Mucosa of gallbladder (tissue), 1 donor: ENCODE measurements at places on chromosomes 4 and X.

DNA sequence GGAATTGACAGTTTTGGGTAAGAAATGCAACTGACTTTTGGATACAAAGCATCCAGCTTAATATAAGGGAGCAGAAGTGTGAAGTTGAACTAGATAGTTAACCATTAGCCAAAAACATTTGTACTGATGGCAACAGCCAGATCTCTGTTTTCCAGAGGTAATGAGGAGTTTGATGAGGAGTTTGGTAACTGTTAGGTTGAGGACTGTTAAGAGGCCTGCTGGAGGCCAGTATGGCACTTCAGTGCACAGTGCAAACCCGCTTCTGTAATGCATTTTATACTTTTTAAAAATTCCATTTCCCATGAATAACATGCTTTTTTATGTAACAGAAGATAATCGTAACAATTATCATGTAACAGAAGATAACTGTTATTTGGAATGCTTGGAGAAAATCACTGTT lies 30.0 kb downstream of the CDKL5 start:
- DNase-seq = no peak

DNA sequence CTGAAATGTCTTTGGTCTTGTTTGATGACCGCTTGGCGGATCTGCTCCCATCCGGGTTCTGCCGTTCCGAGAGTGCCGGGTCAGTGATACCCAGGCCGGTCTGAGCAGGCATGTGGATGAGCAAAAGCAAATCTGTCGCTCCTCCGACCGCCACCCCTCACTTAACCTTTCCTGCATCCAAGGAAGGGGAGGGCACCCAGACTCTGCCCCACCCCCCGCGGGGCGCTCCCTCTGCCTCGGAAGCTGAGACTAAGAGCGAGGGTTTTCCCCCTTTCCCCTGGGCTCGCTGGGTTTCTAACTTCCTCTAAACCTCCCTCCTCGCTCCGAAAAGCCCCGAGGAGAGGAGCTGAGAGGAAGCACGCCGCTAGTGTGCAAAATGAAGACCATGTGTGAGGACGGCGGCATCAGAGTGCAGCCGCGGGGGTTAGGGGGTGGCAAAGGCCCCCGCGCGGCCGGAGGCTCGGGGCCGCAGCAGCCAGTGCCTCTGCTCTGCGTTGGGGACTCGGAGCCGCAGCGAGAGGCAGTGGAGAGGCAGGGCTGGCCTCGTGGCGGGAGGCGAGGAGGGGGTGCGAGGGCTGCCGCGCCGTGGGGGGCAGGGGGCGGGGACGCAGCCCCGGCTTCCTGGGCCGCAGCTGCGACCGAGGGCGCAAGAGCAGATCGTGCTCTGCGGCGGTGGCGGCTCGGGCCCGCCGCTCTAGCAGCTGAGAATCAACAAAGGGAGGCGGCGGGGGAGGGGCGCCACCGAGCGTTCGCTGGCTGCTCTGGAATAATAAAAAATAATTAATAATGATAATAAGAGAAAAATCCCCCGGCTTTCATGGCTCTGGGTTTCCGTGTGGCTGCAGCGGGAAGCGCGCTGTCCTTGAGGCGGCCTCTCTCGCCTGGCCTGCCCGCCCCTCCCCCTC lies 55.8 kb upstream of the BCOR start:
- DNase-seq = peak; percentile 55

GRCh38 chr4:29549342-29549741 lies 1170.8 kb upstream of the PCDH7 start:
- no peak for DNase-seq

DNA sequence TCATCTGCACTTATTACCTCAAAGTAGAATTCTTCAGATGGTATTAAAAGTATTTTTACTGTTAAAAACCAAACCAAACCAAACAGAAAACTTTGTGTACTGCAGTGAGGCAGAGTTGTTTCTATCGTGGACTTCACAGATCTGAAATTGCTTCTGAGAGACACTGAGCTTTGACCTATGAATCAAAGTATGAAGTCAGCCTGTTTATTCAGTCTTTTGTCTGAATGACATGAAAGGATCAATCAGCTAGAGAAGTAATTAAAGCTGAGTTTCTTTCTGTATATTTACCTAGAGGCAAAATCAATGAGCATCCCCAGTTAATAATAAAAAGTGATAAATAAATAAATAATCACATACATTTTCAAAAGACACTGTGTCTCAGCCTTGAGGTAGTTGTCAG lies 2121.0 kb downstream of the PCDH7 start:
- DNase-seq = no peak

DNA sequence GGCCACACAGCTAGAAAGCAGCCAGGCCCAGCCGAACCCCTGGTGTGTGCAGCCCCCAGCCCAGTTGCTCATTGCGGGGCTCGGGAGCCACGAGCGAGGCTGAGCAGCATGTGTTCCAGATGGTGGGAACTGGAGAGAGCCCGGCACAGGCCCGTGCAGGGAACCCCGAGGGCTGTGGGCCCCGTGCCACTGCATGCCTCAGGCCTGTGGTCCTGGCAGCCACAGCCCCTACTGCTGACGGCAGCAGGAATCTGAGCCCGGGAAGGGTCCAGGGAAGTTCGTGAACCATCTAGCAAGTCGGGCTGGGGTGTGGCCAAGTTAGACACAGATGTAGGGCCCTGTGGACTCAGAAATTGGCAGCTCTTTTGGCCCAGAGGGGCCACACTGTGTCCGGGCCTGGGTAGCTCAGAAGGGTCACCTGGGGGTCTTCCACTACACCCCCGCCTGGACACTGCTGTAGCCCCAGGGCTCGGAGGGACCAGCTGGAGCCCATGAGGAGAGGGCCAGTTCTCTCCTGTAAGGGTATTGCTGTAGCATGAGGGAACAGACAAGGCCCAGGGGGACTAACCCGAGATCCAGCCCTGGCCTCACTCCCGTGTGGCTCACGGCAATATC lies 12.1 kb downstream of the HTRA3 start:
- peak; percentile 76 for DNase-seq

- no peak for DNase-seq
These were observed 1.5 kb upstream of the RELL1 start for GRCh38 chr4:37687681-37688080.

GRCh38 chr4:144699565-144699964 lies 53.6 kb downstream of the HHIP start:
- no peak for DNase-seq

DNA sequence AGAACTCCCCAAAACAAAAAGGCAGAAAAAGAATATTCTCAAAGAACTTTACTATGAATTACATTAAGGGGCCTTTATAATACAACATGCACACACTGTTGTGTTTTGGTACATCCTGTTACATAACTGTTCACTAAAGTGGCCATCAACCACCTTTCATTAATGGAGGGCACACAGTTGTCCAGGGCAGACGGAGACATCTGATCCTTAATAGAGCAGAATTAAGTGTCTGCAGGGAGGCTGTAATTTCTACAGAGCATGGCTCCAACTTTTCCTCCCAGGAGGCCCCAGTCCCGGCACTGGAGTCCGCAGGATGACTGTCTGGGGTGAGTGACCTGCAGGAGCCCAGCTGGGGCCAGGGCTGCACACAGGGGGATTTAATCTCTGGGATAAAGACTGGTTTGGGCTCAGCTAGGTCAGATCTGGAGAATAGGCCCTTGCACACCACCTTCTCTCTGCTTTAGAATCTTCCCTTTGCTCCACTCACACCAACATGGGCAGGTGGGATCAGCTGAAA lies 233.4 kb downstream of the MAML3 start:
- DNase-seq = no peak

GRCh38 chrX:132657876-132658275 lies 169.0 kb upstream of the MBNL3 start:
- DNase-seq = no peak

GRCh38 chrX:111561851-111562250 lies 50.4 kb downstream of the SERTM2 start:
- DNase-seq = no peak

DNA sequence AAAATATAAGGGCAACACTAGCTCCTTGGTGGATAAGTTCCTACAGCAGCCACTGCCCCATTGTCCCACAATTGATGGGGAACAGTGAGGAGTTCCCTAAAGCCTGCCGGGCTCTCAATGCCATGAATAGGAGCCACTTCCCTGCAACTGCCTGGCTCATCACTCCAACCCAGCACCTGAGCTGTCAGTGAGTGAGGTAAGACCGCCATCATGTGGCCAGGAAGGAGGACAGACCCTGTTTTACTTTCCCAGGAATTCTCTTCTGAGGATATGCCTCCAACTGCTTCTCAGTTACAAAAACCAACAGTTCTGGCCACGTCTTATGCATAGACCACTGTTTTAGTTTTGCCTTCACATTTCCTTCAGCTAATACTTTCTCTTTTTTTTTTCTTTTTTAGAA lies 45.5 kb downstream of the SRPX start:
- DNase-seq = peak; percentile 15

DNA sequence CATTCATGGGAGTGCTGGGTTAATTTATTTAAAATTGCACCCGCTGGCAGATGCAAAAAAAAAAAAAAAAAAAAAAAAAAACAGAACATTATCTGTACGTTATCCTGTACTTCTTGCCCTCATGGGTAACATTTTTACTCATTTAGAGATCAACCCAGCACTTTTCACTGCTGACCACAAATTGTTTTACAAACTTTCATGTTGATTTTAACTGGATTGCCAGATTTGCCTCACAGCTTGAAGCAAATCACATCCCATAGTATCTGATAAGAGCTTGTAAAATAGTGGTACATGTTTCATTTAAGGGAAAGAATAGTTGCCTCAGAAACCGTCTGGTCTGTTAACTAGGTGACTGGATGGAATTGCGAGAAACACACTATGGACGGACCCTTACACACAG lies 640.8 kb downstream of the TRIML1 start:
- no peak for DNase-seq

DNA sequence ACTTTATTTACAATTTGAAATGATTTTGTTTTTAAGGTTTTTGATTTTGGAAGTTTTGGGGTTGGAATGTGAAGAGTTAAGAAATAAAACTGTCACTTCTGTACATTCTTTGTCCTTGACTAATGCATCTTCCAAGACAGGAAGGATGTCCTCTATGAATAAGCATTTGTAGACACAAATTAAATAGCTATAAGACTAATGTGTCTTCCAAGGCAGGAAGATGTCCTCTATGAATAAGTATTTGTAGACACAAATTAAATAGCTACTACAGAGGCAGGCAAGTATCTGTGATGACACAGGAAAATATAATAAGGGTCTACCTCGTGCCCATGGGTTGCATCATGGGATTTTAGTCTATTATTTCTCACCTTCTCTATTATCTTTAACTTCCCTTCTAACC lies 14.5 kb downstream of the PRSS48 start:
- no peak for DNase-seq

- no peak for DNase-seq
These were observed 76.8 kb downstream of the DTHD1 start for GRCh38 chr4:36358173-36358572.

DNA sequence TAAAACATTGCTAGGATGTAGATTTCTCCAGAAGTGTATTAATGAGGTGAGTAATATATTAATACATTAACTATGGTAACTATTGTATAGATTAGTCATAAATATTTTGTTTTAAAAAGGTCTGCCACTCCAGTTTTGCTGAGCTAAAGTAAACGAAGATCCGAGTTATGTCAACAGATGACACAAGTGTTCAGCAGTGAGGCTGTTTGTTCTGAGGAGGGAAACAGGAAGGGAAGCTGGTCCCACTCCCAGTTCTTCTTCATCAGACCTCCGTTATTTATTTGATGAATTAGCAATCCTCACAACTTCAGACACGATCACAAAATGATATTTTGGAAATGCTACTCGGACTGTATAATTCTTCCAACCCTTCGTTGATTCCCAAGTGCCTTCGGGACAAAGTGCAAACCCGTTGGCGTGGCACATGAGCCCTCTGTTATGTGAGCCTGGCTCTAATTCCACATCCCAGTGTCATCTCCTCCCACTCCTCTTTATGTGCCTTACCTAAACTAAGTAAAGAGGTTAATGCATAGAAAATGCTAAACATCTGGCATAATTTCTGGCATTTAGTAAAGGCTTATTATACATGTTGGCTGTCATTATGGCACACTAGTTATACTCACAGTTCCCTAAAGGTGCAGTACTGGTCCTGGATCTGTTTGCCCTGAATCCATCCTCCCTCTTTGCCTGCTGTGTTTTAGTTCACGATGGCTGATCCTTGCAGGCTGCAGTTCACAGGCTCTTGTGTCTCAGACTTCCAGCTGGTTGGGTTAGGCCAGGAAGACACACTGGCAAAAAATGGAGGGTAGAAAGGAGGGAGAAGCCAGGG lies 190.6 kb upstream of the LNX1 start:
- no peak for DNase-seq

DNA sequence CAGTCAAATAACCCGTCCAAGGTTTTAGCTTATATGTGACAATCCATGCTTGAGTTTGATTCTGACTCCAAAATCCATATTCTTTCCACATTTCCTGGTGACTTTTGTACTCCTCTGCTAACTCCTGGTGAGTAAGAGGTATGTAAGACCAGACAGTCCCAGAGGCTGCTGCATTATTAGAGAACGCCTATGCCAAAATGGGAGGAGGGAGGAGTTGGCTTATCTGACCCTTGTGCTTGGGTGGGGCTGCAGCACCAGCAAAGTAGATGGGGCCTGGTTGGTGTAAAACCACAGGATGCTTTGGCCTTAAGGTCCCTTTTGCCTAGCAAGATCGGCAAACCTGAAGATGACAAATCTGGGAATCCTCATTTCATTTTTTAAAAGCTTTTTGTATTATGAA lies 9.1 kb upstream of the RNF212 start:
- no peak for DNase-seq

- no peak for DNase-seq
These were observed 31.2 kb downstream of the RNF175 start for GRCh38 chr4:153728660-153729059.

- no peak for DNase-seq
These were observed 91.1 kb downstream of the NFKB1 start for GRCh38 chr4:102592256-102592655.

GRCh38 chr4:168813890-168814289 lies 196.2 kb downstream of the CBR4 start:
- no peak for DNase-seq

GRCh38 chrX:40085102-40085551 lies 12.6 kb downstream of the BCOR start:
- peak; percentile 31 for DNase-seq

DNA sequence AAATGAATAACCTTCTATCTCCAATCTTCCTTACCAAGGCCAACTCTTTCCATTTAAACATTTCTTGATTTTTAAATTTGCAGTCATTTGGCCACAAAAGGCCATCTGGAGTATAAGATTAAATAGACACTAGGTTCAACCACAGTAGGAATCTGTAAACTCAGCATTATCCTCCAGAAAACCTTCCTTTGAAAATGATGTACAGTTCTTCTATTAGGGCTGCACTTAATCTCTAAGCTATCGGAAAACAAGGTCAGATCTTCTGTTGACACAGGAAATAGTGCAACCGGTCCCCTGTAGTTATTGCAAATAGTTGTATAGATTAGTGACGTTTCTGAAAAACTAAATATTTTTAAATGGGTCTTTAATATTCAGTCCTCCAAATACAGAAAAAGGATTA lies 359.0 kb upstream of the ATOH1 start:
- DNase-seq = no peak

DNA sequence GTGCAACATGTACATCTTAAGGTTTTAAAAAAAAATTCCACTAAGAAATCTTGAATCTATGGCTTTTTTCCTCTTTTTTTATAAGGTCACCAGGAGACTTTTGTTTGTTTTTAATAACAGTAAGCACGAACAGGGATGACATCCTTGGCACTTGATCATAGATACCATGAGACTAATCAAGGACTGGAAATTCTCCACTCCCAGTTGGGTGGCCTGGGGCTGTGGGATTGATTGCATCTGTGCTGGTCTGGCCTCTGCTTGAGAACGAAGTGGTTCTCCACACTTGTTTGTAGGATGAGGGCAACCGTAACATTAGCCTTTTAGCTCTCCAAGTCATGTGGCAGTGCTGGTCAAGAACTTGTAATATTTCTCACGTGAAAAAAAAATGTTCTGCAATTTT lies 35.4 kb downstream of the SNX25 start:
- peak; percentile 19 for DNase-seq

GRCh38 chrX:109186939-109187338 lies 294.9 kb downstream of the GUCY2F start:
- DNase-seq = no peak
